Mammary epithelial cell (primary cell): ENCODE measurements at places on chromosomes 7 and 10. TPM values are rescaled to one million over a fixed set of nuclear protein-coding genes. Genes with fewer than 3 reads are reported as not detected.
A peak's percentile ranks its signal among the peaks of the same experiment; 100 is the strongest.

GRCh38 chr10:17859492-17860156 is 50.5 kb downstream of the MRC1 start:
- no peak for DNase-seq

- DNase-seq, result no peak
Measured at GRCh38 chr10:60403168-60403873, 13.6 kb upstream of the ANK3 start.

GRCh38 chr7:129332254-129333035 is 101.8 kb upstream of the STRIP2 start:
- peak; percentile 48 for DNase-seq

- no peak for DNase-seq
Measured at GRCh38 chr7:18532813-18533212, 37.3 kb downstream of the HDAC9 start.

DNA sequence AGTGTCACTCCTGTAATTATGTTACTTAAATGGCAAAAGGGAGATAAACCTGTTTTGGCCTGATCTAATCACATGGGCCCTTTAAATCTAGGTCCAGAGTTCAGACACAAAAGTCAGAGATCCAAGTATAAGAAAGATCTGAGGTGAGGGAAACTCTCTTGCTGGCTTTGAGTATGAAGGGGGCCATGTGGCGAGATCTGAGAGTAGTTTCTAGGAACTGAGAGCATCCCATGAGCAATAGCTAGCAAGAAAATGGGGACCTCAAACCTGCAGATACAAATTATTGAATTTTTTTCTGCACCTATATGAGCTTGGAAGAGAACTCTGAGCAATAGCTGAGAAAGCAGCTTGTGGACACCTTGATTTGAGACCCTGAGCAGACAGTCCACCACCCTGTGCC is 27.6 kb downstream of the ANKRD7 start:
- DNase-seq, result no peak

DNA sequence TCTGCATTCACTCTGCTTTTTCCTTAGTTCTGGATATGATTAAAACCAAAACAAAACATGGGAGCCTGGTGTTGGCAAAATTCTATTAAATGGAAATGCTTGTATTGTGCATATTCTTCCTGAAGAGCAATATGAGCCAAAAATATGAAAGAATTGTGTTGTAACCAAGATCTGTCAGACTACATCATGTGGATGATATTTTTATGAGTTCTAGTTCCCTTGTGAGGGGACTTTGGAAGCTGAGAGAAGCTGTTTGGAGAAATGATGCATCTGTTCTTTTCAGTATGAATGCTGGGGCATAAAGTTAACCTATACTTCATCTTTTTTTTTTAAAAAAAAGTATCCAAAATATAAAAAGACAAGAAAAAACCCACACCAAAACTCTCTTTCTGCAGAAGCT is 782.7 kb downstream of the ANKRD7 start:
- no peak for DNase-seq

- no peak for DNase-seq
Measured at GRCh38 chr7:82757-83155, 109.6 kb upstream of the FAM20C start.

GRCh38 chr7:105650382-105650970 is 69.2 kb upstream of the EFCAB10 start:
- no peak for DNase-seq

DNA sequence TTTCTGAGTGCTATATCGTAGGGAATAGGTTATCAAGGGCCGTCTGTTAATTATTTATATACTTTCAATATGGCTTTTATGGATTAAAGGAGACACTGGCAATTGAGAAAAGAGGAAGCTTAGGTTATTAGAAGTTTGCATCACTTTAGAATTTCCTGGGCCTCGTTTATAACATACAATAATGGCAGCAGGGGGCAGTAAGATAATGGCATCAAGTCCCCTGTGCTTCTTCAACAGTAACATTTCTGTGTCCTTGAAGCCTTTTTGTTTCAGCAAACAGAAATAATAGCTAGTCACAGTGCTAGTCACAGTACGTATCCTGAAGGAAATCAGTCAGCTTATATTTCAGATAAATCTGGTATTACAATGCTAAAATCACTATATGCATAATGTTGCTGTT is 41.9 kb downstream of the SPAM1 start:
- no peak for DNase-seq

- DNase-seq, result no peak
Measured at GRCh38 chr10:94274142-94274787, 88.5 kb downstream of the NOC3L start.

DNA sequence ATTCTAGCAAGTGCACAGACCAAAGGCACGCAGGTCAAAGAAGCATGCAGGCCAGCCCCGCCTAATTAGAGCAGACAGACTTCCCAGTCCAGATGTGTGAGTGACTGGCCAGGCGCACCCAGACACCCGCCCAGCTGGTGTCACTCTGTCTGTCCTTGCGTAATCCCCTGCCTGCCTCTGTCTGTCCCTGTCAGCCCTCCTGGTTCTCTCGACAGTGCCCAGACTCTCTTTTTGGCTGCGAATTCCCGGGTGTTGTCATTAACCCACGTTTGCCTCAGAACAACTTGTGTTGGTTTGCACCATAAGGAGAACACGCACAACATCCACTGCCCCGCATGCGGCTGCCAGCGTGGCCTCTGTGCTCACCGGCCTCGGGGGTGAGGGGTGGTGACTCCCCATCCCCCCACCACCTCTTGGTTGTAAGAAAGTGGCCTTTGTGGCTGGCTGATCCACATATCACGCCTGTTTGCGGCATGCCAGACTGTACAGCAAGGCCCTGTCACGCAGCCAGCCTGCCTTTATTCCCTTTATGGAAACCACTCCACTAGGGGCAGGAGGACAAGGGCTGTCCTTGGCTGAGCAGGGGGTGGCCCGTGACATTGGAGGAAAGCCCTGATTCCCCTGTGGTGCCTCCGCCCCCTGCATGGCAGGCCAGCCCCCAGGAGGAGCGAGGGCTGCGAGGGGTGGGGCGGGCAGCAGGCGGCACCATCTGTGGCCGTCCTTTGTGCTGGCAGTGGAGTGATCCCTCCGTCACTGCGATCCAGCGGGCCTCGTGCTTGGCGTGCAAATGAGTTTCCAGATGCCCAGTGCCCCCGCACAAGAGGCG is 72.8 kb upstream of the PPIF start:
- peak; percentile 30 for DNase-seq

GRCh38 chr7:6273917-6274630 is 1.6 kb upstream of the CYTH3 start:
- DNase-seq, result no peak

DNA sequence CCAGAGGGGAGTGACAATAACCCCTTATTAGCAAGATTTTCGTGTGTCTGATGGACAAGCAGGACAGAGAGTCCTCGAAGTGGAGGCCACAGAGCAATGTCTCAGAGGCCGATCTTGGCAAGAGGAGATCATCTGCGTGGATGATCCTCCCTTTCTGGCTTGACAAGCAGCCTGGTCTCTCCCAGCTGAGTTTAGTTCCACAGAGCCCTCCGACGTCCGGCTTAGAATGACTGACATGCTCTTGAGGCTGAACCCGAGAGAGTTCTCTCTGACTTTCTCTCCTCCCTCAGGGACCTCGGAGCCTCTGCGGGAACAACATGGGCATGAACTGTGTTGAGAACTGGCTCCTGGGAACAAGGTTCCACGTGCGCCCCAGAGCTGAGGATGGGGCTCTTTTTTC is 180.7 kb upstream of the PFKP start:
- no peak for DNase-seq

DNA sequence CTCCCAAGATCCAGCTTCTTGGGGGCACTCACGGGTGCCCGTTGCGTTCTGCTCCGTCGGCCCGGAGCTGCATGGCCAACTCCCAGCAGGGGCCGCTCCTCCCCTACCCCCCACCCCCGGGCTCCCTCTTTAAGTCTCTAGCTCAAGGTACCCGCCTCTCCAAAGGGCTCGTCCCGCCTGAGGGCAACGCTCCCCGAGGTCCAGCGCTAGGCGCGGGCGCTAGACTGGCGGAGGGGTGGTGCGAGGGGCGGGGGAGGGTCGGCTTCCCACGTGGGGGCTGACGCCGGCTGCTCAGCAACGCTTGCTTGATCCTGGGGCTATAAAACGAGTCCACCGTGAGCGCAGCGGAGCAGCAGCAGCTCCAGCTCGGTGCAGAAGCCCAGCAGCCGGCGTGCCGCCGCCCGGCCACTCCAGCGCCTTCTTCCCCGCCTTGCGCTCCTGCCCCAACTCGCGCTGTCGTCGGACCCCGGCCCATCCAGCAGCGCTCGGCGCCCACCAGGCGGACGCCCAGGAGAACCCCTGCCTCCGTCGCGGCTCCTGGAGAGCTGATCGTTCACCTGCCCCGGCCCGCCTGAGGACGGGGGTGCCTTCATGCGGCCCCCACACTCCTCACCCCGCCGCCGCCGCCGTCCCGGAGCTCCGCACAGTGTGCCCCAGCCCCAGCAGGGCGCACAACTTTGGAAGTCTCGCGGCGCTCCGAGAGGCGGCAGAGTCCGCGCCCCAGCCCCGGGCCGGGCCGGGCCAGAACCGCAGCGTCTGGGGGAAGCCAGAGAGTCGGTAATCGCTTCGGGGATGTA is at the start of gene ADRA2A:
ADRA2A (plus strand) TSS at position 348 of the 797 bp plus-strand sequence. CDS start 968 bp downstream, outside the sequence.
- peak; percentile 41 for DNase-seq

- peak; percentile 26 for DNase-seq
Measured at GRCh38 chr10:112716076-112716475, 234.0 kb upstream of the TCF7L2 start.

DNA sequence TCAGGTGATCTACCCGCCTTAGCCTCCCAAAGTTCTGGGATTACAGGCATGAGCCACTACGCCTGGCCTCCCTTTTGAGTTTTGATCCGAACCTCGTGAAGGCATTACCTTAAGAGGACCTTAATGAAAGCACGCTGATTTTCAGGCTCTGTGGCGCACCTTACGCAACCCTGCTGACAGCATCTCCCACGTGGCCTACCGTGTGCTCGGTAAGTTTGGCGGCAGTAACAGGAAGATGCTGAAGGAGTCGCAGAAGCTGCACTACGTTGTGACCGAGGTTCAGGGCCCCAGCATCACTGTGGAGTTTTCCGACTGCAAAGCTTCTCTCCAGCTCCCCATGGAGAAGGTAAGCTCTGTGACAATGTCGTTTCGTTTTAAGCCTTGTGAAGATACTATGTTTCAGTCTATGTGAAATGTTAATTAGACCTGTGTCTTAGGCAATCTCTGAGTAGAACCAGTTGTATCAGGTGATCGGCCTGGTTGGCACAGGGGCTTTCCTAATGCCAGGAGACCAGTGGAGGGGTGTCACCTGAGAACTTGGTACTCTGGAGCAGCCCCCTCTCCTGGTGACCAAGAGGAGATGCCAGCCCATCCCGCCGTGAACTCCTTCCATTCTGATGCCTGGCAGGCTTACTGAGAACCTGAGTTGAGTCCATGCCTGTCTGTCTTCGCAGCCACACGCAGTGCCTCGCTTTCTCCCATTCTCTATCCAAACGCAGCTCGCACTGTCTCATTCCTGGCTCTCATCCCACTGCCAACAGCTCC is 43.5 kb downstream of the TRRAP start:
- DNase-seq, result no peak

DNA sequence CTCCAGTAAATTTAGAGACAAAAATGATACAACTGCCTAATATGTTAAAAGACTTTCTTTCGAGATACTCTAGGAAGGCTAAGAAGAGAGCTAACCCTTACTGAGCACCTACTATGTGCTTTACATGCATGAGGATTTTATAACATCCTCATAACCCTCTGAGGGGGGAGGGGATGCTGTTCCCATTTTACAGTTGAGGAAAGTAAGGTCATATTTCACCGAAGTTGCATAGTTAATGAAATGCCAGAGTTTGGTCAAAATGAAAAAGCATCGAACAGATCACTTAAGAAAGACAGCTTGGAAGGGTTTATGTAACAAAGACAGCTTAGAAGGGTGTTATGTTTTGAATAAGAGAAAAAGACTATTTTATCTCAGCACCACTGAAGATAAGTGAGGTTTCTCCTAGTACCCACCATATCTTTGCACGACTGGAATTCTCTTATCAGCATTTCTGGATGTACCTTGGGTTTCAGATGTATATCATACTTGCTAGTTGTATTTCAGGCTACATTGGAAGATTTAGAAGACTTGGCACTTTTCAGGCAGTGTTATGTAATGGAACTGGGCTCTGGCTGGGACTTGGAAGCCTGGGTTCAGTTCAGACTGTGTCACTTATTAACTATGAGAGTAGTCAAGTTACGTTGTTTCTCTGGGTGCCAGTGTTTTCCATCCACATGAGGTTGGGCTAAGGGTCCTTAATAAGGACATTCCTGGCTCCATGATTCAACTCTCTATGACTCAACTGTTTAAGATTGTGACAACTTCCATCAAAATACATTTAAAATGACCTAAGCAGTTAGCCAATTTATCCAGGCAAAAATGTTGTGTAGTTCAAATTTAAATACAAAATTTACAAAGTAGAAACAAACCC is 6.0 kb downstream of the RHOBTB1 start:
- no peak for DNase-seq

DNA sequence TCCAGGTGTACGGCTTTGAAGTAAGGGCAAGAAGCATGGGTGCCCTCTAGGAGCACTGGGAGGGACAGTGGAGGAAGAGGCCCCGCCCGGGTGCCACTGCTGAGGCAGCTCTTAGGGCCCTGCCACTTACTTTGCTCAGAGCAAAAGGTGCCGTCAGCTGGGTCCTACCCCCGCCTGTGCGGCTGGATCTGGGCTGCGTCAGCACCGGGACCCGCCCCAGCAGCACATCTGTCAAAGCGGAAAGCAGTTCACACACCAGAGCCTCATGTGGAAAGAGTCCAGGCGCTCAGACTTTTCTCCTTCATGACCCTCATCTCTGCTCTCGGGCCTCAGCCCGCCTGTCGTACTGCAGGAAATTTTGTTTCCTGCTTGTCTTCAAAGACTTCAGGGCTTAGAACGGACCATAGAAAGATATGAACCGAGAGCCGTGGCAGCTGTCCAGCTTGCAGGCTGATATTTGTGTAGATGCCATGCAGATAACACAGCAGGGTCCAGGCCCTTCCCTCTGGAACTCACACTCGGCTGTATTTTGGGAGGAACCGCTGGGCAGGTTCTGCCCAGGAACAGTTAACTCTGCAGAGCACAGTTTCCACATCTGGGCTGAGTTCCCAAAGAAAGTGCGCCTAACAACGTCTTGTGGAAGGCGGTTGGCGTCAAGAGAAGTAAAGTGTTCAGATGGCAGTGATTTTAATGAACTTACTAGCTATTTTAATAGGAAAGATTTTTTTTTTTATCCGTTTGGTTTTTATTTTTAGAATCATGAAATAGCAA is 44.3 kb upstream of the PRKAR1B start:
- no peak for DNase-seq

The TLL2 gene
- 0.23 TPM for polyA plus RNA-seq

The NKX2-3 gene
- polyA plus RNA-seq, result not detected

The CCNY gene
- polyA plus RNA-seq, result 55.5 TPM

The OR2A1 gene
- polyA plus RNA-seq, result not detected

The ADIRF gene
- polyA plus RNA-seq, result 517 TPM

The IDI2 gene
- polyA plus RNA-seq, result not detected

The NPC1L1 gene
- polyA plus RNA-seq, result not detected

The NAMPT gene
- 55.5 TPM for polyA plus RNA-seq
